ENCODE measurements at places on chromosomes 3 and 15. TPM values are rescaled to one million over a fixed set of nuclear protein-coding genes. Genes with fewer than 3 reads are reported as not detected.
A peak's percentile ranks its signal among the peaks of the same experiment; 100 is the strongest.

The MGA gene
- 62.6 TPM for total RNA-seq

The CFAP91 gene
- total RNA-seq: 5.1 TPM

The GPR171 gene
- not detected for total RNA-seq

The ZPLD1 gene
- 0.18 TPM for total RNA-seq

The NMNAT3 gene
- 1.2 TPM for total RNA-seq

The ACTL6A gene
- 26.2 TPM for total RNA-seq

The HRG gene
- total RNA-seq: not detected

The HGD gene
- total RNA-seq: not detected

The KNG1 gene
- not detected for total RNA-seq

The MYZAP gene
- total RNA-seq: not detected

The SLC41A3 gene
- 50.4 TPM for total RNA-seq

The CGNL1 gene
- 98.0 TPM for total RNA-seq

- H3K36me3 ChIP-seq: no peaks in the 10 kb centered on the region
- no peaks in the 10 kb centered on the region for H3K4me1 ChIP-seq
- DNase-seq: no peak
- no peak overlapping the region for H3K27ac ChIP-seq
- H3K4me3 ChIP-seq: no peak overlapping the region
These were observed 169.3 kb downstream of the GBE1 start for GRCh38 chr3:81592101-81592500.

DNA sequence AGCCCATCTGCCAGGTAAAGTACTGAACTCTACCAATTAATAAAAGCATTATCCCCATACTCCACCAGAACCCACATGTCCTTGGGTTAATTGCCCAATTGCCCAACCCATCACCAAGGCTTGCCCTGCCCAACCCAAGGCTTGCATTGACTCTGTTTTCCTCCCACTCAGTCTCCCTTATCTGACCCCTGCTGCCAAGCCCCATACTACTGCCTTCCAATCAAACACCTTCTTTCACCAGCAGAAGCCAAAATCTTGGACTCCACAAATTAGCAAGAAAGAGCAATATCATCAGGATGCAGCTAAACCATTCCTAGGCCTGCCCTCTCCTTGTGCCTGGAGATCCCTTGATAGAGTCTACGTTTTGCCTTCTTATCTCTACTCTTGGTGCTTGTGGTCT lies 602.9 kb downstream of the NTRK3 start:
- H3K4me1 ChIP-seq: peaks cover 4% of the 10 kb centered on the region
- DNase-seq: no peak
- H3K27ac ChIP-seq: no peak overlapping the region
- no peaks in the 10 kb centered on the region for H3K36me3 ChIP-seq
- no peaks in the 10 kb centered on the region for H3K27me3 ChIP-seq

GRCh38 chr15:40365624-40366456 lies 7.8 kb downstream of the DISP2 start:
- no peak overlapping the region for H3K27ac ChIP-seq
- H3K27me3 ChIP-seq: peaks cover 60% of the 10 kb centered on the region
- peak; percentile 37 for DNase-seq
- no peak overlapping the region for H3K4me3 ChIP-seq
- H3K36me3 ChIP-seq: no peaks in the 10 kb centered on the region

DNA sequence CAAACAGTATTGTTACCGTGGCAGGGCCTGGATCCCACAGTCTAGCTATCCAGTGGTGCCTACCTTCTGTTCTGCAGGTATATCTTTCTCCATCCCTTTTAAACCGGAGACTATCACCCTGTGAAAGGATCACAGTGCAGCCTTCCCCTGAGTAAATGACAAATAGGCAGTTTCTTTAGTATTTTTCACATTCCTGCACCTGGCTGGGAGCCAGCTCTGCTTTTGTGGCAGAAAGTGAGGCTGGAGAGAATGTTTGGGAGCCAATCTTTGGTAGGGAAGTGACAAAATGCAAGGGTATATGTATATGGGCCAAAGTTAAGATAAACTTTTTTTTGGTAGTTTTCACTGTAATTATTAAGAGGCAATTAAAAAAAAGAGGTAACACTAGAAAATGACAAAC lies 54.8 kb downstream of the ARHGEF26 start:
- H3K36me3 ChIP-seq: no peaks in the 10 kb centered on the region
- no peaks in the 10 kb centered on the region for H3K27me3 ChIP-seq
- no peak overlapping the region for H3K4me3 ChIP-seq
- H3K27ac ChIP-seq: no peak overlapping the region
- DNase-seq: no peak

GRCh38 chr3:107328069-107328468 lies 49.2 kb upstream of the CCDC54 start:
- H3K27me3 ChIP-seq: no peaks in the 10 kb centered on the region
- no peak for DNase-seq
- no peaks in the 10 kb centered on the region for H3K36me3 ChIP-seq
- H3K4me3 ChIP-seq: no peak overlapping the region

DNA sequence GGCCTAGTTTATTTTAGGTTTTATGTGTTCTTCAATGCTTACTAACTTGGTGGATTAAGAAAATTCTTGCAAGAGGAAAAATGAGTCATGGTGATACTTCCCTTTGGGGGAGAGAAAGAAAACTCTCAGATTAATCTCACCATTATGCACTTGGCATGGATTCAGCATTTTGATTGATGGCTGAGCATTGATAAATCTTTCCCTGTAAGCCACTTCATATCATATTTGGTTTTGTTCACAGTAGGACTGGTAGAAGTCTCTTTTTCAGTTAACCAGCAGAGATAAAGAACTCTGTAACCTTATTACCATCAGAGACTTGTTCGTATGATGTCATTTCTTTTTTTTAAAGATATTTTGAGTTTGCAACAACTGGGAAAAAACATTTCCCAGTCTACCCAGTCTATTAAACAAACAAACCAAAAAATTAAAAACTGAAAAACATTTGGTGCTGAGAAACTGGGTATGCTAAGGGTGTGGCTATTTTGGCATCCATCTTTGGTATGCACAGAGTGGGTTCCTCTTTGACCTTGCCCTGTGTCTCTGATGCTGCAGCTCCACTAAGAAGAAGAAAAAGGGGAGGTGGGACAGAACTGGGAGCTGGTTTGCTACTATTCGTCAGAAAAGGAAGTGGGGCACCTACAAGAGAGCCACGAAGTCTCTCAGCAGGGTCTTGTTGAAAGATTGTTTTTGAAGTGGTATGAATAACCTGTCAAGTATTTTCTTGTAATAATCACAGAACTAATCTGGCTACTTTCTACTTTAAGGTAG lies 17.2 kb downstream of the TMOD3 start:
- no peaks in the 10 kb centered on the region for H3K27me3 ChIP-seq
- no peak overlapping the region for H3K4me3 ChIP-seq
- H3K36me3 ChIP-seq: no peaks in the 10 kb centered on the region
- H3K4me1 ChIP-seq: peaks cover 11% of the 10 kb centered on the region

GRCh38 chr3:185042312-185043050 lies 110.4 kb downstream of the C3orf70 start:
- H3K27me3 ChIP-seq: no peaks in the 10 kb centered on the region
- no peak overlapping the region for H3K4me3 ChIP-seq
- no peaks in the 10 kb centered on the region for H3K36me3 ChIP-seq
- DNase-seq: no peak
- H3K27ac ChIP-seq: no peak overlapping the region

DNA sequence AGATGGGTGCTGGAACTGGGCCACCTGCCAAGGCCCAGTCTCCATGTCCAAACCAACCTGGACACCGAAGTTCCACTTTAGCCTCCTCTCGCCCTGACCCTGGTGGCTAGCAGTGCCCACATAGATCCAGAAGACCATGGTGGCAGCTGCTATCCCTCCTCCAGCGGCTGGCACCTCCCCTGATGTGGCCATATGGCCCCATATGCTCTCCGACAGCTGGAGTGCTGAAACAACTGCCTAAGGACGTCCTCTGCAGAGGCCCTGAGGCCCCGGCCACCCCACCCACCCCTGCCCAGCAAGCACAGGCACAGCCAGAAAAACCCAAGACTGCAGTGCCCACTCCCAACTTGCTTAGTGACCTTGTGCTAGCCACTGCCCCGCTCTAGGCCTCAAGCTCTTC lies 182.3 kb upstream of the LINGO1 start:
- no peaks in the 10 kb centered on the region for H3K36me3 ChIP-seq
- DNase-seq: no peak
- H3K27ac ChIP-seq: no peak overlapping the region
- peaks cover 10% of the 10 kb centered on the region for H3K4me1 ChIP-seq

GRCh38 chr3:43953814-43954692 lies 263.3 kb downstream of the ABHD5 start:
- H3K27ac ChIP-seq: no peak overlapping the region
- DNase-seq: no peak
- H3K36me3 ChIP-seq: no peaks in the 10 kb centered on the region
- H3K27me3 ChIP-seq: peaks cover 12% of the 10 kb centered on the region
- H3K4me1 ChIP-seq: no peaks in the 10 kb centered on the region

- no peak overlapping the region for H3K4me3 ChIP-seq
- H3K27ac ChIP-seq: no peak overlapping the region
- no peak for DNase-seq
- no peaks in the 10 kb centered on the region for H3K27me3 ChIP-seq
These were observed 575.4 kb downstream of the NAALADL2 start for GRCh38 chr3:175434561-175434960.

DNA sequence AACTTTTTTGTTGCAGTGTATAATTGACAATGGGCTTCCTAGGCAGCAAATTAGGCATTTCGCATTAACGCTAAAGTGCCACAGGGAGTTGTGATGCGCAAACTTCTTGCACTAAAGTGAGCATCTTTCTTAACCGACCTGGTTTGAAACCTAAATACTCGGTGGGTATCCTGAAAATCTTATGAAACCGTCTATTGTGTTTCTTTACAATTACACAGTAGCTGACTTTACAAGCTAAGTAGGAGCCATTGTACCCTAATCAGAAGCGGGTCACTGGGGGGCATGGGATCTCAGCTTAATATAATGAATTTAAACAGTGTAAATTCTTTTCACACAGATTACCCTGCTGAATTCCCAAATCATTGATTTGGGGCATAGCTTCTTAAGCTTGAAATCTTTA lies 328.0 kb downstream of the KCNH8 start:
- H3K36me3 ChIP-seq: peaks cover 29% of the 10 kb centered on the region
- DNase-seq: no peak
- H3K4me3 ChIP-seq: no peak overlapping the region
- no peaks in the 10 kb centered on the region for H3K27me3 ChIP-seq
- peak overlapping the region; percentile 91 for H3K27ac ChIP-seq

GRCh38 chr15:52282418-52282817 lies 13.2 kb downstream of the MYO5C start:
- no peaks in the 10 kb centered on the region for H3K36me3 ChIP-seq
- H3K4me1 ChIP-seq: no peaks in the 10 kb centered on the region
- DNase-seq: no peak

DNA sequence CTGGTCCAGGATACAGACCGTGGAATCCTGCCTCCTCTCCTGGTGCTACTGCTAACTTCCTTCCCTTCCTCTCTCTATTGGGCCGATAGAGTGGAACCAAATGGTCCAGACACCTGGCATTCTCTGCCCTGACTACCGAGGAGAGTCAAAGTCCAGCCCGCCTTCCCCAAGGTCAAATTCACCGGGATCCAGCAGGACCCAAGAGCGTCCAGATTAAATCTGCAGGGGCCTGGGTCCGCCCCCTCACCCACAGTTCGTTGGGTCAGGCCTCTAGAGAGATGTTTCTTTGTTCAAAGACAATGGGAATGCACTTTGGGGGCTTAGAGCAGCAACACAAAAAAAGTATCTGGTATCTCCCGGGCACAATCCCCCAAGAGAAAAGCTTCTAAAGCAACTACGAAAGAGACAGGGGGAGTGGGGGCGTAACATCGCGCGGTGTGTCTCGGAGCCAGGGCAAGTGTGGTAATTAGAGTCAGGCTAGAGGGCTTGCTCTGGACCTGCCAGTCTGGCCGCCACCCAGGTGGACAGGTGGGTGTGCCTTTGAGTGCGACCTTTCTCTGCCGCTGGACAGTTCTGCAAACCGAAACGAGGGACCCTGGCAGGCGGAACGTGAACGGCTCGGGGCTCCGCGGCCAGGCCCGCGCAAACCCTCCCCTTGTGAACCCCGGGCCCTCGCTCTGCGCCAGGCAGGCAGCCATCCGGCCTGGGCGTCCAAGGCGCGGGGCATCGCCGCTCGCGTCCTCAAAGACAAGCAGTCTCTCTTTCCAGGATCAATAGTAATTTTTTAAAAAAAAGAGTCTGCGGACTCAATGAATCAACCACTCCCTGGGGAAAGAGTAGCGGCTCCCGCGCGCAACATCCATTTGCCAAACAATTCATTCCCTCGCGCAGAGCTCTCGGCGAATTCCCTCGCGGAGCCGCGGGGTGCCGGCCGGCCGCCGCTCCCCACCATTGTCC lies 806 bp downstream of the KLHL25 start:
- H3K27ac ChIP-seq: peak overlapping the region; percentile 88
- DNase-seq: peak; percentile 73
- H3K4me3 ChIP-seq: peak overlapping the region; percentile 93
- H3K4me1 ChIP-seq: peaks cover 9% of the 10 kb centered on the region

GRCh38 chr15:51443282-51443914 lies 101.9 kb downstream of the GLDN start:
- H3K4me1 ChIP-seq: peaks cover 4% of the 10 kb centered on the region
- H3K27me3 ChIP-seq: no peaks in the 10 kb centered on the region
- H3K4me3 ChIP-seq: no peak overlapping the region
- H3K27ac ChIP-seq: no peak overlapping the region
- peaks cover 2% of the 10 kb centered on the region for H3K36me3 ChIP-seq
- DNase-seq: no peak

DNA sequence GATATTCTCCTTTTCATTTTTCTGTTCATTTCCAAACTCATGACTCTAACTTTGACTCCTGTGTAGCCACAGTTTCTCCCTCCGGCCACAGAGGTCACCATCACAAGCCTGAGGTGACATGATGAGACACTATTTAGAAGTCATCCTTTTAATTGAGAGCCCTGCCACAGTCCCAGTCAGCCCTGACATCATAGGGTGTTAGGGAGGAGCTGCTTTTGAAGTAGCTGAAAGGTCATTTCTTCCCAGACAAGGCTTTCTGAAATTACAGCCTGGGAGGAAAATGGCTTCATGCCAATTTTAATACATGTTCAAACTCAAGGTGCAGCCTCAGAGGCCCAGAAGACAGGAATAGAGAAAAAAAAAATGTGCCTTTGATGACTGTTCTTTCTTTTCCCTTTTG lies 532.8 kb upstream of the TGFBR2 start:
- no peak overlapping the region for H3K4me3 ChIP-seq
- no peak for DNase-seq
- H3K36me3 ChIP-seq: no peaks in the 10 kb centered on the region
- H3K27me3 ChIP-seq: no peaks in the 10 kb centered on the region

DNA sequence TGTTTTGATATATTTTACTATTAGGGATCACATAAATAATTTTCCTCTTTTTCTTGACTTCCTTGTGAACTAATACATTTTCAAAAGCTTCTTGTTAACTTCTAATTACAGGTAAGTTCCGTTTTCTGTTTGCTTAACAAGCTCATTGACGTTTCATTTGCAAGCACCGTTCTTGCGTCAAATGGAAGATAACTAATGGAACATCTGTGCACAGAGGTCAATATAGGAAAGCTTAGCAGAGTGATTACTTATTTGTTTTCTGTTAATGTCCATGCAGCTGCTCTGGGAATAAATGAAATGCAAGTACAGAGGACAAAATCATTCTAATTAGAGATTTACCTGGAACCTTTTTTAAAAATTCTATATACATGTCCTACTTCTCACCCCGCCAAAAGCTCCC lies 115.5 kb upstream of the C2CD4B start:
- no peak for DNase-seq
- H3K36me3 ChIP-seq: no peaks in the 10 kb centered on the region
- H3K27me3 ChIP-seq: no peaks in the 10 kb centered on the region
- H3K4me1 ChIP-seq: no peaks in the 10 kb centered on the region
- no peak overlapping the region for H3K4me3 ChIP-seq
